ENCODE measurements at places on chromosomes 2 and 18.

DNA sequence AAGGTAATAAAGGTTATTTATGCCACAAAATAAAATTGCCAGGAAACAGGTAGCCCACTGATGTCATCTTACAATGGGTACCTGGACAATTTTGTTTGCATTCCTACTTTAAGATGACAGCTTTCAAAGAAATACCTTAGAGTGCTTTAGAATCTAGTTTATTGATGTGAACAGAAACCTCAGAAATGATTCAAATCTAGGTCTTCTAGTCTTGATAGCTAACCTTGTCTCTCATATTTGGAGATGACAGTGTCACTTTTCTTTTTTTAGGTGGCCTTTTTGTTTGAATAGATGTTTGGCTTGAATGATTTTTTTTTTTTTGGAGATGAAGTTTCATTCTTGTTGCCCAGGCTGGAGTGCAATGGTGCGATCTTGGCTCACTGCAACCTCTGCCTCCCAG, 69.1 kb downstream of the PIK3C3 start:
- no peak for DNase-seq

- DNase-seq = no peak
These were observed 1.3 kb downstream of the NCAPH start for GRCh38 chr2:96336873-96337272.

- DNase-seq = no peak
These were observed 827.5 kb downstream of the ADCYAP1 start for GRCh38 chr18:1732143-1732542.

DNA sequence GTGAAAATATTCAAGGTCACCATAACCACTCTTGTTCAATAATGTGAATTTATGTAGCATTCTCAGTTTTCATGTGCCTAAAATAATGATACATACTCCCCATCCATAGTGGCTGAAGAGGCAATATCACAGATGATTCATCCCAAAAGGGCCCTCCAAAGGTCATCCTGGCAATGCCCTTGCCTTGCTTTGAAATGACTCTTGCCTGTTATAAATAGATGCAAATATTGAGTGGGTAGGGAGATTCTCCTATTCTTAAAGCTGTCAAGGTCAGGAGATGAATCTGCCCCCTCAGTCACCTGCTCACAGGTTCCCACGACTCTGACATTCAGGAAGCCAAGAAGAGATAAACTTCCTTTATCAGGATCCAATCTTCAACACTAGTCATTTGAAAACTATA, 490.5 kb downstream of the TNS1 start:
- no peak for DNase-seq

DNA sequence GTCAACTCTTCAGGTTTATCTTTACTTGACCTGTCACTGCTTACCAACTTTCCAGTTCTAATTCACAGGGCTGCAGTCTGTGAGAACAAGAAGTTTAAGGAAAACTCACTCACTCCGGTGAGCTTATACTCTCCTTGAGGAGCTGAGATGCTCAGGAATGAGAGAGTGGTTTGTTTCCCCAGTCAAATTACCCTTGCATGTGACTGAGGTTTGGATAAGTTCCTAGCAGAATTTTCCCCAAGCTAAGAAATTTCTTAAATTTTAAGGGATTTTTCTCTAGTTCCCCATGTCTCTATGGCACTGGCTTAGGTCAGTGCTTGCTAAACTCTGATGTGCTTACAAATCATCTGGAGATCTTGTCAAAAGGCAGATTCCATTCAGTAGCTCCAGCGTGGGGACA, 12.8 kb upstream of the CCDC85A start:
- no peak for DNase-seq

- DNase-seq = no peak
These were observed 185.4 kb downstream of the TFCP2L1 start for GRCh38 chr2:121099329-121100290.

DNA sequence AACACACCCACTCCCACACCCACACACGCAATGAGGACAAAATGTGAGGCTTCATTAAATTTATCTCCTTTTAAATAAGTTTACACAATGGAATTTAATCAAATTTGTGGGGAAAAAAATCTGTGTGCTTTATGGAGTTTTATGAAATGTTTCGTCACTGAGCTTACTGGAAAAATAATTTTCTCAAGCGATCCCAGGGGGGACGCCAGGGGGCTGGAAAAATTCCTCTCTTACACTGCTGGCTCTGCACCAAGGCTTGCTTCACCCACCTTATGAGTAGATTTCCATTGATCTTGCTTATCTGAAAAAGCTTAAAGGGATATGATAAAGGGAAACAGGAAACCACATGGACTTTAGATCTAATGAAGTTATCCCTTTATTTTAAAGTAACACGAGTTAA, 95.5 kb downstream of the CABYR start:
- no peak for DNase-seq

DNA sequence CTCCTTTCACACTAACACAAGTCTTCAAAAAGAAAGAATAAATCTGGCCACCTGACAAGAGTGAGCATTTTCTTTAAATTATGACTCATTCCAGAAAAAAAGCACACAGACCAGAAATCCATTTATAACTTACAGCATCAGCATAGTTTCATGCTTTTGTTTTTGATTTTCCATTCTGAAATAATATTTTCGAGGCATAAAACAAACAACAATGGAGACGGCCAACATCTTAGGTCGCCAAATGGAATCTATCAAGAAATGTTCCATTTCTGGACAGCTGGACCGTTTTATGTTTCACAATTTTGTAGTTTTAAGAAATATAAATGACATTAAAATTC, 165.4 kb upstream of the ZFP36L2 start:
- no peak for DNase-seq

DNA sequence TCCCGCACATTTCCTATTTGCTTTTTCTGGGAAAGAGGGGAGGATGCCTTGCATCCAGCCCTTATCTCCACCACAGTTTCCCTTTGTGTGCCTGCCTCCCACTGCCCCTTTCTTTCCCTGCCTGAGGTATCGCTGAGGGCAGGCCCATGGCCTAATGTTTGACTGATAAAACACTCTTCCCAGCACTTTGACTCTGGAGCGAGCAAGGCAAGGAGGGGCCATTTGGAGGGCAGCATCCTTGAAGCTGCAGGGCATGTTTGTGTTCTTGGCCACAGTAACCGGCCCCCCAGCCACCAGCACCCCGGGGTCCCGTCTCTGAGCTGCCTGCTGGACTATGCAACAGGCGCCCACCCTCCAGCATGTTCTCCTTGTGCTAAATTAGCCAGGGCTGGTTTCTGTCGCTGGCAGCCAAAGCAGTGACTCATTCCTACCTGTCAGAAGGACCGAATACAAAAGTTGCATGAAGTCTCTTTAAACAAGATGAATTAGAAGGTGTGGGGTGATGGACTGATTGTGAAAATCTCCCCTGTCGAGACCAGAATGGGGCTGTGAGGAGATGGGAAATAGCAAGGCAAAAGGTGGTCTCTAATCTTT, 50.7 kb downstream of the BCL2L11 start:
- no peak for DNase-seq

GRCh38 chr2:58427572-58428095, 186.5 kb upstream of the FANCL start:
- no peak for DNase-seq

DNA sequence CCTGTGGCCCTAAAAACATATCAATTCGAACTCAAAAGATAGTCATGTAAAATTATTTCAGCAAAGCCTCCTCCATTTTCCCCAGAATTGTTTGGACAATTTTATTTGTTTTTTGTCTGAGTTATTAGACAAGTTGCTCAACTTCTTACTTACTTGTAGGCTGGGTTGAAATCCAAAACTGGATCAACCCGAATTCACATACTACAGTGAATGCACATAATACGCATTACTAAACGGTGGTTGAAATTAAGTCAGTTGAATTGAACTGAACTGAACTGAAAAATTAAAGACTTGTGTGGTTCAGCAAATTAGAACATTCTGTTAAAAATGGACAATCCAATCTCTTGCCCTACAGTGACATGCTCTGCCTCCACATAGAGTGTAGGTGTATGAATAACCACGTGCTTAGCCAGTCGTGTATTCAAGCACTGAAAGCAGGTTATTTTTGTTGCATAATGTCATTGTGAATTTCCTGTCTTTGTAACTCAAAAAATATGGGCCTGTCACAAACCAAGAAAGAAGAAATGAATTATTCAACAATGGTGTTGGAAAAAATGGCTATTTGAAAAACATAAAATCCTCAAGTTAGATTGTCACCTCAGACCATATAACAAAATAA, 441.0 kb downstream of the TXNL1 start:
- no peak for DNase-seq

DNA sequence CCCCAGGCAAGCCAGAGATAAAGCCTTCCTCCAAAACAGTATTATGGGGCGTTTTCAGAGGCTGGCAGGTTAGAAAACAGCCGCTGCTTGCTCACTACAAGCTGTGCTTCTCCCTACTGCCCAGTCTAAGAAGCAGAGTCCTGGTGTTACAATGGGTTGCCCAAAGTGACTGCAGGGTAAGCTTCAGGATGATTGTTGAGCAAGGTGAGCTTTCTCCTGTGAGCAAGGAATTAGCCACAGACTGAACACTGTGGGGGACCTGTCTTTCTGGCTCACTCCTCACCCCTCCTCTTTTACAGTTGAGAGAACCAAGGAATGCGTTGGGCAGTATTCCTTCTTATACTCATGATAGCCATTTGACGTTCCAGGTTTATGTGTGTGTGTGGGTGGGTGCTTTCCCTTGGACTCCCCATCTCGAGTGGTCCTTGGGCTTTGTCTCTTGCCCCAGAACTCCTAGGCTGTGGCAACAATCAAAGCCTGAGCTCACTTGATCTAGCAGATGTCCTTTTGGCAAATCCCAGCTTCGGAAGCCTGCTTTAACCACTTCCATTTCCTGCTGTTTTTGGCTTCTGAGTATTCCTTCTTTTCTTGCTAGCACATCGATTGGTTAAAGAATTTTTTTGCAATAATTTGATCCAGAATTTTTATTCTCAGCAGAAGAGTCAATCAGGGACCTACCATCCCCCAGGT, 47.5 kb downstream of the KDM3A start:
- DNase-seq = no peak

GRCh38 chr2:127225186-127225960, 5.3 kb upstream of the CYP27C1 start:
- DNase-seq = no peak

DNA sequence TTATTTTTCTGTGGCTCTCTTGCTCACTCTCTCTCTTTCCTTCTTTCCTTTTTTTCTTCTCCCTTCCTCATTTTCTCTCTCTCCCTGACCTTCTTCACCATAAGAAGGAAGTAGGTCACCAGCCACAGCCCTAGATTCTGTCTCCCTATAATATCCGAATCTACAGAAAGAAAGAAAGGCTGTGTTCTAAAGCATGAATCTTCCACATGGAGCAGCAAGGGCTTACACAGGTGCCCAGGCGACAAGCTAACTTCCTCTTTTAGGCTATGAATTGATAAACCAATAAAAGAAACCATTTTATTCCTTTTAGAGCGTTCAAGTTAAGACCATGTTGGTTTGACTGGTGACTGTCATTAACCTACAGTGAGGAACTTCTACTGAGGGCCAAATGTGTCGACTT, 49.3 kb downstream of the CACNB4 start:
- no peak for DNase-seq

- no peak for DNase-seq
These were observed 59.4 kb upstream of the SIX2 start for GRCh38 chr2:45068571-45069140.

All from NCI-H2029 treated with DMSO at 0.1 percent for 48 hours (cell line).